ENCODE measurements at places on chromosomes 12 and 14.

DNA sequence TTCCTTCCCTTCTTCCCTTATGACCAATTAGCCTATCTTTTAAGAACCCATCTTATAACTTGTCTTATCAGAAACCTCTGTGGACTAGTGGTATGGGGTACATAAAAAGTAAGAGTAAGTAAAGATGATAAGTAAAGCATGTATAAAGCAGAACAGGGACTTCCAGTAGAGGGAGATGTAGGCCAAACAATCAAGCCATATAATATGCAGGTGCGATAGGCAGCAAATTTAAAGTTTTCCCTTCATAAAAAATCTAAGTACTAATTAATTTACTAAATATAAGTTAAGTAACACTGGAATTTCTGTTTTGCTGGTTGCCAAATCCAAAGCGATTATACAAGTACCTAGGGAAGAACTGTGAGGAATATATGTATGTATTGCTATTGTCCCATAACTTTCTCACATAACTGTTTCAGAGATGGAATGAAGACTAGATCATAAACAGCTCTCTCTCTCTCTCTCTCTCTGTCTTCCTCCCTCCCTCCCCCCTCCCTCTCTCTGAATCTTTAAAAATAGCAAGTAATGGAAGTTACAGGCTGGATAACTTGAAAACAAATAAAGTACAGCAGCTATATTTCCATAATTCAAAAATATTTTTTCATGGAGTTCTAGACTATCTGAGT lies 25.7 kb downstream of the METTL25 start:
- DNase-seq, result no peak

DNA sequence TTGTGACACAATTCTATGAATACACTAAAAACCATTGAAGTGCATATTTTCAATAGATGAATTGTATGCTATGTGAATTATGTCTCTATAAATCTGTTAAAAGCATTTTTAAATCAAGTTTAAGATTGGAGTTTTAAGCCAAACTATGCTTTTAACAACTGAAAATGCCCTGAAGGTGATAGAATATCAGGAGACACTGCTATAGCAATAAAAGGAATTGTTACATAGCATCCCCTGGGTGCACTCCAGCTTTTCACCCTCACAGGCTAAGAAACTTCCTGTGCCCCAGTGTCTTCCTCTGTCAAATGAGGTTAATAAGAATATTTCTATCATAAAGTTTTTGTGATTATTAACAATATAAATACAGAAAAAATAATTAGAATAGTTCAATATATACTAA lies 472.7 kb upstream of the TMPO start:
- DNase-seq, result no peak

DNA sequence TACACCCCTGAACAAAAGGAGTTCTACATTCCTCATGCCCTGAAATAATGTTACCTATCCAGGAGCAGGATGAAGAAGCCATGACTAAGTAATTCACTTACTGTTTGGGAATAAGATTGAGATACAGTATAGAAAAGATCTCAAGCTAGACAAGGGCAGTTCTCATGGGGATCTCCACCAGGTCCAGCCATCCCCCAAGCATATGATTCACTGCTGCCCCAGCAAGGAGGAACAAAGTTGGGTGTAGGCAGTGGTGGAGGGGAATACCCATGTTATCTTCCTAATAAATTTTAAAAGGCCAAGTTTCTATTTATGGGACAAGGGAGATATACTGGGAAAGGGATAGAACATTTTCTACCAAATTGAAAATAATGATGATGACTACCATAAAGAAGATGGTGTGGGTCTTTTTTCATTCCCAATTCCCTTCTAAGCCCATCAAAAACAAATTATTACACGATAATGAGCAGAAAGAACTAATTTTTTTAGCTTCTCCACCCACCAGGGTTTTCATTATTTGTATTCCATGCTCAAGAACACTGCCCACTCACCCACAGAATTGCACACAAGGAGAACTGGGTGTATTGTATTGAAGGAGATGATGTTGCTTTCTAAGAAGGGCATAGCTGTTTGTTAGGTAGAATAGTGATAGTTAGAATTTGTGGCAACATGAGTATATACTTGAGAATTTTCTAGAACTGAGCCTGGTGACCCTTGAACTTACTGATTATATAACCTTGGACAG lies 204.6 kb downstream of the BTG1 start:
- DNase-seq, result no peak

DNA sequence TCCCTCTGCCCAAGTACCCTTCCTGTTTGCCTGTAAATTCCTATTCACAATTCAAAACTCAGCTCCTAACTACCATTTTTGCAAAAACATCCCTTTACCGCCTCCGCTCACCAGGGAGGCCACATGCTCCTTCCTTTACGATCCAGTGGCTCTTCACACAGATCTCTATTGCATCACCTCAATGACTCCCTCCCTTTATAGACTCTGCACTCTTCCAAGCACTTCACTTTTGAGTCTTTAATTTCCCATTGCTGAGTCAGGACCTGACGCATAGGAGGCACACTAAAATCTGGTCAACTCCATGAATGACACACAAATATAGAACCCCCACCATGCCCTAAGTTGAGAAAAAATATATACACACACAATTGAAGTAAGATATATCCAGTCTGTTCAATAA lies 45.9 kb downstream of the PPP1R13B start:
- no peak for DNase-seq

DNA sequence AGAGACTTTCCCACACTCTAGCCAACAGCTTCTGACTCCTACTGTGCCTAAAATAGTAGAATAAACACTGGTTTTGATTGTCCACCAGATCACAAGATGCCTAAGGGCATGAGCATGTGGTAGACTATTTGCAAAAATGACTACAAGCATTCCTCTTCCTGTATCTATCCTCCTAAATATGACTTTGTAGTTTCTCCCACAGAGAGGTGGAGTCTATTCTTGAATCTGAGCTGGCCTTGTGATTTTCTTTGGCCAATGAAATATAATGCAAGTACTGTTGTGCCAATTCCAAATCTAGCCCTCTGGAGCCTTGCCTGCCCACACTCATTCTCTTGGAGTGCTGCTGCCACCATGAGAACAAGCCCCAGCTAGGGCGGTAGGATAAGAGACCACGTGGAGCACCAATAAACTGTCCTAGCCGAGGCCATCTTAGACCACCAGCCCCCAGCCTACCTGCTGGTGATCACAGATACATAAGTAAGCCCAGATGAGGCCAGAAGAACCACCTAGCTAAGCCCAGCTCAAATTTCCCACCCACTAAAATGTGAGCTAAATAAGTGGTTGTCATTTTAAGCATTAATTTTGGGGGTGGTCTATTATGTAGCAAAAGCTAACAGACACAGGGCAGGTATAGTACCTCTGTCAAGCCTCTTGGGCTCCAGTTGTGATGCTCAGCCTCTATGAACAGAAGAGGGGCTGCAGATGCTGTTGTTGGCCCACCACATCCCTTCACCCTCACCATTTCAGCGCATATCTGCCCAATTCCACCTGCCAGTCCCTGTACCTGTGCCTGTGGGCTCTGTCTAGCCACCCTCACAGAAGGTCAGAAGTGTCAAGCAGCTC lies 17.9 kb downstream of the ZFP36L1 start:
- DNase-seq, result no peak

- DNase-seq, result no peak
Measured at GRCh38 chr12:3298603-3299002, 192.4 kb upstream of the PRMT8 start.

GRCh38 chr14:20419419-20419818 lies 6.1 kb upstream of the TEP1 start:
- DNase-seq, result no peak

DNA sequence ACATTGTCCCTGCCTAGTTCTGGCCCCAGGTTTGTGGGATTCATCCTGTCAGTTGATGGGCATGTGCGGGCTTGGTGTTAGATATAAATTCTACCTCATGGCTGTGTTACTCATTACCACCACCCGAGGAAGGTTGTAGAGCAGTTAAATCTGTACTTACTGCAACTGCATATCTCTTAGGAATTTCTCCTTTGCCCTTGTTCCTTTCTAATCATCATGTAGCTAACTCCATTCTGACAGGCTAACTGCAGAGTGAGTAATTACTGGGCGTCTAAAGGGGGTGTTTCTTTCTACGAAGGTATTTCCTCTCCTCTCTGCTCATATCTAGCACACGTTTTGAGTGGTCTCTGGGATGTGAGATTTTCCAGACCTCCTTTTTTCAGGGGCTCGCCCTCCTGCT lies 1076.7 kb downstream of the TMTC2 start:
- DNase-seq, result no peak

DNA sequence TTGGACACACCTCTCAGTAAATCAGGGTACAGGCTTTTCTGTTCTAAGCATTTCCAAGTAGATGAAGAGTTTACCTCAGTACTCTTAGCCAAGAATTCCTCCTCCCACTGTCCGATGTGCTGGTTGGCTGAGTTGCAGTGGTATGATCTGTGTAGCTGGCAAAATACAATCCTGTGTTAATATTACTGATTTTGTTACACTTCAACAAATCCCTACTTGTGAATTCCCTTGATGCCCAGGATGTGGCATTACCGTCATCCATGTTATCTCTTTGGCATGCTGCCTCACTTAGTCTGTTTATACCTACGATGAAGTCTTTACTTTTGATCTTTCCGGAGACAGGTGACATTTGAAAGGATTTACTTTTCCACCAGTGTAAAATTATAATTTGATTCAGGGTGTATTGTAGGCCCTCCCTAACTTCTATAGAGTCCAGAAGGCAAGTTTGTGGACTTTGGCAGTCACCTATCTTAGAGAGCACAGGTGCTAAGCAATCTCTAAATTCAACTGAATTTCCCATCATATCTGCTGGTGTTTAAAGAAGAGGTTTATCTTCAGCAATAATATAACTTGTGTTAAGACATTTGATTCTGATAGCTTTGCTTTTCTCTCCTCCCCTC lies 10.1 kb downstream of the CCDC196 start:
- DNase-seq, result no peak

DNA sequence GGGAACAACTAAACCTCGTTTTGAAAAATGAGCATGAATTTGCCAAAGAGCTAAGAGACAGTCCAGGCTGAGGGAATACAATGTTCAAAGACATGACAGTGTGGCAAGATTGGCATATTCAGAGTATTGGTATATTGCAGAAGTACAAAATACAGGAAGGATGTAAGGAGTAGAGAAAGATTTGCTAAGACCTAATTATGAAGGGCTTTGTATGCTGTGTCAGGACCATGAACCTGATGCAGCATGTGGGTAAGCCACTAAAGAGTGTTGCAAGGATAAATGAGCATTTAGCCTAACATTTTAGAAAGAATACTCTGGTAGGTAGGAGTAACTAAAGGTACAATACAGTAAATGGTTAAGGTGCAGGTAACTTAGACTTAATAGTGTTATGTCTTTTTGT lies 65.1 kb downstream of the KTN1 start:
- no peak for DNase-seq

DNA sequence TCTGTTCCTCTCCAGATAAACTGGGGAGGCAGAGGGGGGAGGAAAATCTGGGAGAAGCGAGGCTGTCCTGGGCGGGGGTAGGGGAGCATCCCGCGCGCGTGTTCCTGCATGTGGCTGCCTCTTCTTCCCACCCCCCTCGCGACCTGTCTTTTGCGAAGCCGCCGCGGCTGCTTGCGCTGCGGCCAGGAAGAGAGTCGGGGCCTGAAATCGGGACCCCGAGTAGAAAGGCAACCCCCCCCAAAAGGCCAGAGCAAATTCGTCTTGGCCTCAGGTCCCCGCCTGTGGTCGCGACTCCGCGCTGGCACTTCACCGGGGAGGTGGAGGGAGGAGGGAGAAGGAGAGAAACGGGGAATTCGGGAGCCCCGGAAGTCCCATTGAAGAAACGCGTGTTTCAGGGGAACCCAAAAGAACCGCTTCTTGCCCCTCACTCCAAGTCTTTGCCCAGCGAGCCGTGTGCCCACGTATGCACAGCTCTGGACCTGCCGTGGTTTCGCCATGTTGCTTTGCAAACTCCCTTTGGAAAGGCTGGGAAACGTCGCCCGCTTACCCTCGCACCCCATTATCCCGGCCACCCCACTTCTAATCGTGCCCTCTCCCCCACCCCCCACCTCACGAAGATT lies 944 bp downstream of the CCND2 start:
- DNase-seq, result peak; percentile 34

DNA sequence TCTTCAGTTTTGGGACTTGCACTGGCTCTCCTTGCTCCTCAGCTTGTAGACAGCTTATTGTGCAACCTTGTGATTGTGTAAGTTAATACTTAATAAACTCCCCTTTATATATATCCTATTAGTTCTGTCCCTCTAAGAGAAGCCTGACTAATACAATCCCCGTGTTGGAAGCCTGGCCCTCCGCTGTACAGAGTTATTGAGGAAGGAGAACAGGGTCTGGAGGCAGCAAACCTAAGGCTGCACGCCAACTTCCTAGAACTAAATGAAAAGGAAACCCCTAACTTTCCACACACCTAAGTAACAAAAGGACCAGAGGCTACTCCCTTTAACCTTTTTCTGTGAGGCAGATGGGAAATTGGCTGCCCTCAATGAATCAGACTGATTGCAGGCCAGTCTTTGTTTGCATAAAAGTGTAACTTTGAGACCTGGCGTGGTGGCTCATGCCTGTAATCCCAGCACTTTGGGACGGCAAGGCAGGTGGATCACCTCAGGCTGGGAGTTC lies 42.6 kb upstream of the LIMA1 start:
- no peak for DNase-seq

GRCh38 chr14:51012055-51012454 lies 67.8 kb upstream of the PYGL start:
- no peak for DNase-seq

DNA sequence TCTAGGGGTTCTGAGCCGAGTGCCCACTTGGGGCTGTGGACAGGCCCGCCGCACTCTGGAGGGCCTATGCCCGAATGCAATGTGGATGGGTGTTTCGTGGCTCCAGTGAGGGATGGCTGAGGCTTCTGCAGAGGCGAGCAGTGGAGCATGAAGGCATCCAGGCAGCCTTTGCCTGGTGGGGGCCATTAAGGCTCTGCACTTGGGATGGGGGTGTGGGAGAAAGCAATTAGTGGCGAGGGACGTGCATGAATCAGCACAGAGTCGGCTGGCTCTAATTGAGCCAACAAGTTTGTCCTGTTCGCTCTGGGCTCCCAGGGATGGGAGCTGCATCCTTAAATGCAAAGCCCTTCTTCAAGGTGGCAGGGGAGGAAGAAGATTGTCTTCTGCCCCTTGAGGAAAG lies 346.9 kb upstream of the FKBP4 start:
- DNase-seq, result no peak

GRCh38 chr12:108305991-108306501 lies 33.1 kb downstream of the CMKLR1 start:
- DNase-seq, result peak; percentile 28

Measured in heart right ventricle (tissue), 16 donors.